NCI-H226 (cell line): ENCODE measurements at places on chromosomes 5 and 9.

DNA sequence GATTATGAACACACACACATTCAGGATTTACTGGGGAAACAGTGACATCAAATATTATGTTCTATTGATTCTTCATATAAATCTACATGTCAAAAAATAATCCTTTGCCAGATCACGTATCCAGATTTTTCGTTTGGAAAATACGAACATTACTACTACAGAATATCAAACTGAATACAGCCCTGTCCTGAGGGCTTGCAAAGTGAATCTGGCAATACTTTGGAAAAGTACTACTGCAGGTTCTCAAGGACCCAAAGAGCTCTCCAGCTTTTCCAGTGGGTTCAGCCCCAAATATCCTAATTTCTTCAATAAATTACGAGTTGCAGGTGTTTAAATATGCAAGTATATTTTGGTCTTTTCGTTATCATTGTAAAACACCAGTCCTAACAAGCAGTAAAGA, 411 bp upstream of the NDUFS4 start:
- DNase-seq: no peak

DNA sequence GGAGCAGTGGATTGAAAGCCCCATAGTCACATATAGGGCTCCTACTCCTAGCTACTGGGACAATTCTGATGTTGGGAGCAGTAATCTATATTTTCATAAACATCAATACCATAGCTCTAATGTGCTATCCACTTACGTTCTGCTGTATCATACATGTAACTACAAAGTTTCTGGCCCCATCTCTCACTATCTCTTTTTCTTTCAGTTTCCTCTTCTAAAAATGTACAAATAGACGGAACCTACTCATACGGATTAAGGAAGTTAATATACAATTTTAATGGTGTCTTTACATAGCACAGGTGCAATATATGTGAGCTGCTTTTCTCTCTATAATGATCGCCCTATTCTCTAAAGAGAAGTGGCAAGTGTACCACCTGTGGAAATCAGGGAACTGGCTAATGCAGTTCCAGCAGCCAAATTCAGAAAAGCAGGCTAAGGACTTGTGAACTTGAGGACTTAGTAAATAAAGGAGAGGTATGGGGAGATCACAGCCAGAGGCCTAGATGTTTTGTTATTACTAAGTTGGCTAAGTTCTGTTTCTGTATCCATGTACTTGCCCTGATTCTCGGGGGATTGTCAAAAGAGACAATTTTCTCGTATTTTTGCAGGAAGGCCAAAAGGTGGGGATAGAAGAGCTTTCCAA, 1021.9 kb downstream of the CDH12 start:
- DNase-seq: no peak

- no peak for DNase-seq
Measured at GRCh38 chr5:80194468-80194867, 61.4 kb downstream of the SERINC5 start.

DNA sequence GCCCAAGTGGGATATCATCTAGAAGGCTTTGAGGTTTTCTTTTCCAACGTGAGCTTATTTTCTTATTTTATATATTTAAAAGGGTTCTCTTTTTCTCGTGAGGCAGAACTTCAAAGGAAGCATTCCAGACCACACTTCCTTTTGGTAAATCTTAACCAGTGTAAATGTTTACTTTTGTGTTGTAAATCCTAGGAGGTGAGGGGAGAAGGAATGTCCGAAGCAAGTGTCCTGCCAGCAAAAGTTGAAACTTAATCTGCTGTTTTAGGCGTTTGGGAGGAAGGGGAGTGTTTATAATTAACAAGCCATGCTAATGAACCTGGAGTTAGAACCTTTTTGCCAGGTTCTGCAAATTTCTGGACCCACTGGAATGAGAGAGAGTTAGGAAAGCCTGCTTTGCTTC, 37.9 kb downstream of the WWC1 start:
- DNase-seq: no peak

- DNase-seq: peak; percentile 74
Measured at GRCh38 chr9:98075332-98075805, 18.8 kb downstream of the NANS start.

DNA sequence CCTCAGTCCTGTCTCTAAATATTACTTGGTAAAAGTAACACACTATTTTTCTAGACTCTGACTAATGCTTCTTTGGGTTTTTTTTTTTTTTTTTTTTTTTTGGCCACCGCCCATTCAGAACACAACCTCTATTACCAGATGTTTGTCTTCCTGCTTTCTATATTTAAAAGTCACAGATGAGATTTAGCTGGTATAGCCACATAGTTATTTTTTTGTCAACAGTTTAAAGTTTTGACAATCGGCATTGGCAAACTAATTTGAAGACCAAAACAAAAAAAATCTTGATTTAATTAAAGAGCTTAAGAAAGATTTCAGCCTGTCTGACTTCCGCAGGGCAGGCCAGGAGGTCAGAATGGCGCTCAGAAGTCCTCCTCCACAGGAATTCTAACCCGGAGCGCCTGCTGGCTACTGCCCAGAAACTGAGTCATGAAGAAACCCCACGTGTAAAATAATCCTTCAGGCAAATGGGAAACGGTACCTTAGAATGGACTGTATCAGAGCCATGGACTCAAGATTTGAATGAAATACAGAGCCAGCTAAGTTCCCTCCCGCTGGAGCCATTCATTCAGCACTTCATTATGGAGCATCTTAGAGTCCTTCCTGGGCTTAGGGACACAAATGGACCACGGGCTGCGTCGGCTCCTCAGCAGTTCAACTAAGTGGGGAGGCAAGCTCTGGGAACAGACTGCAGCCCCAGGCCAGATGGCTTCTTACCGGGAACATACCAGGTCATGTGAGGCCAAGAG, 55.6 kb downstream of the PTPDC1 start:
- DNase-seq: peak; percentile 93

DNA sequence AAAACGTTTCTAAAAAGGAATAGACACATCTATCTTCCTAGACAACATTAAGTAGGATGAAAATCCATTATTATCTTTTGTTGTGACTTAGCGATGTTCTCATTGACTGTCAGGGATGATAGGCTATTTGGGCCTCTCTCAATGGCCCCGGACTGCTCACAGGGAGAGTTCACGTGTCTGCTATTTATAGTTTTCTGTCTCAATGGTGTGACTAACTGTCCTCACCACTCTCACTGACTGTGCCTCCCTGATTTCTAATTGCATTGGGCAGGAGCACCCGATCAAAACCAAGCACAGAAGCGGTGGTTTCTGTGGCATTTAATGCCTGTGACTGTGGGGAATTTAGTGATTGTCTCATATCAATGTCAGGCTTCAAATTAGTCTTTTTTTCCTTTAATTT, 286.7 kb upstream of the KLF9 start:
- DNase-seq: no peak

GRCh38 chr9:12785260-12785770, 10.5 kb downstream of the LURAP1L start:
- DNase-seq: peak; percentile 47

DNA sequence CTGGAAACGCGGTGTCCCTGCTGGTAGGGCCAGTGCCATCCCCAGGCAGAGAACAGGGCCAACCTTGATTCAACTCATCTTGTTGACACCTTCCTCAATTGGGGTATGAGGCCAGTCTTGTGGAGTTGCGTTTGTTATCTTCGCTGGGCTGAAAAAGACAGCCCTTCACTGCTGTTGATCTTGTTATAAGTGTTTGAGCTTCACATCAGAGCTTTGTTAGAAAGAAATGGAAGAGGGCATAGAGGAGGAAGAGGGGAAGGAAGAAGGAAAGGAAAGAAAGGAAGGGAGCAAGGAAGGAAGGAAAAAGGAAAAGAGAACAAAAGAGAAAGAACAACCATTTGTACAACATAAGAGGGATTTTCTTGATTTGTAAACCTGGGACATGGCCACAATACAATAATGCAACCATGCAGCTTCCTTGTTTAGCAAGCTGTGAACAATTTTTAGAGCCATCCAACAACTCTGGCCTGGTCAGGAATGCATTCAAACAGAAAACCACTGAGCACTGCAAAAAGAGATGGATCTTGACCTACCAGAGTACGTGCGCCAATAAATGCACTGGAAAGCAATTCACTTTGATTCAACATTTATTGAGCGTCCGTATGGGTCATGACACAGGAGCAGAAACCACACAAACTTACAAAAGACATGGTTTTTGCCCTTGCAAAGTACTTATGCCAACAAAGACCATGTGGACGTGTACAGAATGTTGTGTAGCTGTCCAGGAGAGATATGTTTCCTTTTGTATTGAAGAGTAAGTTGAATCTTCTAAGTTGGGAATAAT, 152.9 kb downstream of the TLE1 start:
- DNase-seq: no peak

DNA sequence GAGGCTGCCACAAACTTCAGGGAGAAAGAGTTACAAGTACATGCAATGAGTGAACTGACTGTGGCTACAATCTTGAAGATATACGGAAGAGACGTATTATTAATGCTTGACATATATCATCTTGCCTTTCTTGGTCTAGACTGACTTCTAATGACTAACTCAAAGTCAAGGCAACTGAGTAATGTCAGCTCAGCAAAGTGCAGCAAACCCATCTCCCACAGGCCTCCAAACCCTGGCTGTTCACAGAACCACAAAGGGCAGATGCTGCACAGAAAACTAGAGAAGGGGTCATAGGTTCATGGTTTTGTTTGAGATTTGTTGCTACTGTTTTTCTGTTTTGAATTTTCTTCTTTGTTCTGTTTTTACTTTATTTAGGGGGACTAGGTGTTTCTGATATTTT, 21.0 kb downstream of the IL7R start:
- DNase-seq: no peak

GRCh38 chr9:133133681-133134387, 12.8 kb upstream of the RALGDS start:
- peak; percentile 95 for DNase-seq

DNA sequence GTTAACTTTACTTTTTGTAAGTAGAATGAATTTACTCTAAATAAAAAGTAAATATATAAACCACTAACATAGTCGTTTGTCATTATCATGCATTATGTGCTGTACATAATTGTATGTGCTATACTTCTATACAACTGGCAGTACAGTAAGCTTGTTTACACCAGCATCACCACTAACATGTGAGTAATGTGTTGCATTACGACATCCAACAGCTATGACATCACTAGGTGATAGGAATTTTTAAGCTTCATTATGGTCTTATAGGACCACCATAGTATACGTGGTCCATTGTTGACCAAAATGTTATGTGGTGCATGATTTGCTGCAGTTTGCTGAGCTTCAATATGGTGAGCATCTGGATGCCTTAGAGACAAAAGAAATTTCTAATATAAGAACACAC, 819.1 kb upstream of the GRAMD2B start:
- no peak for DNase-seq

DNA sequence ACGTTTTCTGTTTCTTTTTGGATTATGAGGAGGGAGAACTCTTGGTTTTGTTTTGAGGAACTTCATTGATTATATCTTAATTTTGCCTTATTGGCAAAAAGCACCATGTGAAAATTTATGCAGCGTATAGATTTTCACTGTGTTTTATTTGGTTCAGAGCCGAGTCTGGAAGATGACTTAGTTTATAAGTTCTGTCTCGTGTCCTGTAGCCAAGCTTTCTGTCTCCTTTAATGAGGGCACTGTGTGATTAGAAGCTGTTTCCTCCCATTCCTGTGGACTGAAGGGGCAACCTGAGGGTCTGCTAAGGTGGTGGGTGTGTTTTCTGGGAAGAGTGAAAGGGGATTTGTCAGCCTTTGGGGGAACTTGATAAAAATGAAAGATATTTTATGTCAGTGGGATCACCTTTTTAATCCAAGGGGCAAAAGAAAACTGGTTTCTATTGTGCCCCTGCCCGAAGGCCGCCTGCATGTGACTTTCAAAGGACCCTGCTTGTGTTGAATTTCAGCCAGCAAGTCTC, 262.1 kb downstream of the FANCC start:
- DNase-seq: no peak

- DNase-seq: no peak
Measured at GRCh38 chr9:134734270-134734669, 92.7 kb downstream of the COL5A1 start.

GRCh38 chr5:40442346-40442745, 237.4 kb upstream of the PTGER4 start:
- DNase-seq: peak; percentile 66

DNA sequence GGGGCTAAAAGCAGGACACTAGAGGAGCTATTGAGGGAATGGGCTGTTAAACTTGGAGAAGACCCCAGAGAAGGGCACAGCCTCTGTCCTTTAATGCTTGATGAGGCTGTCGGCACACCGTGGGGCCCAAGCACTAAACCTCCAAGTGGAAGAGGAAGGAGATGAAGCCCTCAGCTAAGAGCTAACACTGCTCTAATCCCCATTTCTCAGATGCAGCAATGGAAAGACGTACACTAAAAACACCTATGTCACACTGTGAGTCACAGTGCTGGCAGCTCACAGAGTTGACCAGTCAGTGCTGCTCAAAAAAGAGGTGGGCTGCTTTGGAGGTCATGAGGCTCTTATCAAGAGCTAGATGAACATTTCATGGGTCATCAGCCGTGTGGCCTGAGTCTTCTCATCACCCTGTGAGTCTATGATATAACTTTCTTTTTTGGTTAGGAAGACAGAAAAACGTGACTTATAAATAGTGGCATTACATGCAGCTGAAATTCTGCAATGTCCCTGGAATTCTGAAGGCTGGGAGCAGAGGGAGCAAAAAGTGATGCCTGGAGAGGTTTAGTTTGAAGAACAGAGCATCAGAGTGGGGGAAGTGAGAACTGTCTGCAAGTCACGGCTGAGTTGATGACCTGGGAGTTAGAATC, 21.5 kb downstream of the TNFSF8 start:
- peak; percentile 16 for DNase-seq

- no peak for DNase-seq
Measured at GRCh38 chr9:86340356-86341006, 13.7 kb downstream of the TUT7 start.

DNA sequence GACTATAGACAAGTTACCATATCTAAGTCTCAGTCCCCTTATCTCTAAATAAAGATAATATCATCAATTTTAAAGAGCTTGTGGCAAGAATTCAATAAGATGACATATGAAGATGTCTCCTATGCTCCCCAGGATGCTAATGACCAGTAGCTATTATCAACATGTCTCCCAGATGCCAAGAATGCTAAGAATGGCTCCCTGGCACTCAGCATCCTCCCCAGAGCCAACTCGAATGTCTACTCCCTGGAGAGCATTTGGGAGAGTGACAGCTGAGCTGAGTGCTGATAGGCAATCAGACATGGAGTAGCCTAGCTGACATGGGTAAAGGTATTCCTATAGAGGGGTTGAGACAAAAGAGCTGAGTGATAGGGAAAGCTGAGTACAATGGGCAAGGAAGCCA, 15.9 kb downstream of the P4HA2 start:
- peak; percentile 33 for DNase-seq

DNA sequence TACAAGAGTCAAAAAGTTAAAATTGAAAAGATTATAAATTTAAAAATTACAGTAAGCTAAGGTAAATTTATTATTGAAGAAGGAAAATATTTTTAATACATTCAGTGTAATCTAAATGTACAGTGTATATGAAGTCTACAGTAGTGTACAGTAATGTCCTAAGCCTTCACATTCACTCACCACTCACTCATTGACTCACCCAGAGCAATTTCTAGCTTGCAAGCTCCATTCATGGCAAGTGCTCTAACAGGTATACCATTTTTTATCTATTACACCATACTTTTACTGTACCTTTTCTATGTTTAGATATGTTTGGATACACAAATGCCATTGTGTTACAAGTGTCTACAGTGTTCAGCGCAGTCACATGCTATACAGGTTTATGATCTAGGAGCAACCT, 389.7 kb downstream of the RASEF start:
- no peak for DNase-seq

GRCh38 chr9:36029202-36029601, 7.5 kb upstream of the RECK start:
- DNase-seq: no peak
